T-cell (primary cell): ENCODE measurements at places on chromosomes 12 and 14.
A peak's percentile ranks its signal among the peaks of the same experiment; 100 is the strongest.

DNA sequence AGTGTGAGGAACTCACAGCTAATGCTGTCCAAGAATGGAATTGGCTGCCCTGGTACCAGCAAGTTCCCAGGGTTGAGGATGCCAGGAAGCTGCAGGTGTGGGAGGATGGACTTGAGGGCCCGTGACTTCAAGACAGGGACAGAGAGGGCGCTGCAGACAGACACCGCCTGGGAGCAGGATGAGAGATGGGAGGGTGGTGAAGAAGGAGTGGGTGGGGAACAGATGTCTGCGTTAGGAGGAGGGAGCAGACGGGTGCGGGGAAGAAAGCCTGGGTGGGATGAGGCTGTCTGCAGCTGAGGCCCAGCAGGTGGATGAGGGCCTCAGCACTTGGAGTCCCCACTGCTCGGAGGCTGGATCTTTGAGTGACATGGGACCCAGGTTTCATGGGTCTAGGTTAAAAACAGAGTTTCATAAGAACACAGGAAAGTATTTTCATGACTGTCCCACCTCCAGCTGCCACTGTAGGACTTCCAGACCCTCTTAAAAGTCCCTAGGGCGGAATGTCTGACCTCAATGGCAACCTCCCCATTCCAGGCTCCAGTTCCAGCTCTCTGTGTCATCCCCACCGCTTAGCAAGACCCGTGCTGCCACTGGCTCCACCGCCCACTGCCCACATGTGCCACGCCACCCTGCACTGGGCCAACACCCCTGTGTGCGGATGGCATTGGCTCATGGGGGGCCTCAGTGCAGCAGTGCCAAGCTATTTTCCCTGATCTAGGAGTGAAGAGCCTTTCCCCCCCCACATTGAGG lies 70.3 kb upstream of the SCN8A start:
- no peak for DNase-seq

DNA sequence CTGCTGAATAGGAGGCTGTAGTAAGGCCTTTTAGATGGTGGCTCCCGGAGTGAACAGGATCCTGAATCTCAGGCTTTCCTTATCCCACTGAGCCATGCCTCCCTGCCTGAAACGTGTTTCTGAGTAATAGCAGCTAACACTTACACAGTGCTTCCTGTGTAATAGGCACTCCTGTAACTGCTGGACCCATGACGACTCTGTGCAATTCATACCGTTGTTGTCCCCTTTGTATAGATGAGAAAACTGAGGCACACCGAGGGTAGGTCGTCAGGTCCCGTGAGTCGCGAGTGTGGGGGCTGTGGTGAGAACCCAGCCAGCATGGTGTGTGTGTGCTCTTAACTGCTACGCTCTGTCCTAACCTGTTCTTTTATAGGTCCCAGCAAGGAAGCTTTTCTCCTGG lies 193.6 kb downstream of the CACNA1C start:
- DNase-seq, result no peak

DNA sequence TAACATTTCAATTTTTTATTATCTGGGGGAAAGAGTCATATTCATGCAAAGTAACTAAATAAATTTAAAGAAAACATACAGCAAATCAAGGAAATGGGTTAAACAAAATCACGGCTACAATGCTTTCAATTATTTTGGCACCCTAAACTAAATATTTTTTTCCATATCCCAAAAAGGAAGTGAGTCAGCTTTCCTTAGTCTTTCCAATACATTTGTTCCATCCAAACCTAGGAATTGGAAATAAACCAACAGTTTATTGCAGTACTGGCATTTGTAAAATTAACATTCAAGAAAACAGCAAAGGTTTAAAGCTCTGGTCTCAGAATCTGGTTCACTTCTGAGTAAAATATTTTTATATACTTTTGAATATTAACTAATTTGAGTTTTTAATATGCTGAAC lies 89.2 kb downstream of the BCL2L14 start:
- DNase-seq, result no peak

GRCh38 chr12:130545475-130545874 lies 170.6 kb downstream of the RIMBP2 start:
- no peak for DNase-seq

DNA sequence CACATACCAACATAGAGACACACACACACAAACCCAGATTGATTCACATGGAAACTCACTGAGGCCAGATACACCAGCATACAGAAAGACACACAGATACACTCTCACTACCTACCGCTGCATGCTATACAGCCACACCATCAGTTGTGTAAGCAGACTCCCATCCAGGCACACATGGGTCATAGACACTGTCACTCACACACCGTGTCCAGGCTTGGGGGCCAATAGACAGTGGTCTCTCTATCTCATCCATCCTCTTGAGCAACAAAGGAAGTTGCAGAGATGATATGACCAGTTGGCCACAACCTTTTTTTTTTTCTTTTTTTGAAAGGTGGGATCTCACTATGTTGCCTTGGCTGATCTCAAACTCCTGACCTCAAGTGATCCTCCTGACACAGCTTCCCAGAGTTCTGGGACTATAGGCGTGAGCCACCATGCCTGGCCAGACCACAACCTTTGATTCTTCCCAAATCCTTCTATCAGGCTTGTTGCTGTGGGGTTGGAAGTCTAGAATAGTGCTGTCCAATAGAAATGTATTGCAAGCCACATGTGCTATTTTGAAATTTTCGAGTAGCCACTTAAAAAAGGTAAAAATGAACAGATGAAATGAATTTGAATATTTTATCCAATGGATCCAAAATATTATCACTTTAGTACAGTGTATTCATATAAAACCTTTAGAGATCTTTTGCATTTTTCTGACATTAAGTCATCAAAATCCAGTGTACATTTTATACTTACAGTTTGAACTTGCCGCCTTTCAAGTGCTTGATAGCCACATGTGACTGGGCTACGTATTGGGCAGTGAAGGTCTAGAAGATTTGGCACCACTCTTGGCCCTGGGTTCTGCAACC lies 7.4 kb downstream of the LRP1-AS start:
- no peak for DNase-seq

DNA sequence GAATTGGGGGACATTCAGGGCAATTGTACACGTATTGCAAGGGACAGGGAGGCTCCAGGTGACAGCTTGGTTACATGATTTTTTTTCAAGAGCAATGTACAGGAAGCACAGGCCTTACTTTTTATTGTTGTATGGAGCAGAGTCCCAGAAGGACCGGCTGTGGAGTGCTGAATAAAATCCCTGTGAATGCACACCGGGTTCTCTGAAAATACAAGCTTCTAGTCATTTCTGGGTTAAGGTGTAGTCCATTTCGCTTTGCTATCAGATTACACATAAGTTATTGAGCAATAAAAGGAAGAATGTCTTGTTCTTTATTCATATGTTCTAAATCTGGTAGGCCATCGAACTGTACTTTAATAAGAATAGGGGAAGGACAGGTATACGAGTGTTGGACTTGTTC lies 52.2 kb downstream of the PDE3A start:
- no peak for DNase-seq

DNA sequence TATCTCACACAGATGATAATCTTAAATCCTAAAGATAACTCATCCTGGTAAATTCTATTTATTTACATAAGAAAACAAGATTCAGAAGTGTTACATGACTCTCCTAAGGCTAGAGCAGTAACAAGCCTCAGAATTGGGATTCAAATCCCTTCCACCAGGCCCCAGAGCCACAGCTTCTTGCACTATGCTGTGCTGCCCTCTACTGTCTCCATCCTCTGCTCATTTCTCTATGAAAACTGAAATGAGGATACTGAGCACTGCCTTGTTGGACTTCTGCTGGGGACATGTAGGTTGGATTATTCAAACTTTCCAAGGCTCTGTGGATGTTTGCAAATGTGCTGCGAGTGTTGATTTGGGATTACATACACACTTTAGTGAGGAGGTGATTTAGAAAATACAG lies 23.5 kb upstream of the C12orf50 start:
- DNase-seq, result no peak

DNA sequence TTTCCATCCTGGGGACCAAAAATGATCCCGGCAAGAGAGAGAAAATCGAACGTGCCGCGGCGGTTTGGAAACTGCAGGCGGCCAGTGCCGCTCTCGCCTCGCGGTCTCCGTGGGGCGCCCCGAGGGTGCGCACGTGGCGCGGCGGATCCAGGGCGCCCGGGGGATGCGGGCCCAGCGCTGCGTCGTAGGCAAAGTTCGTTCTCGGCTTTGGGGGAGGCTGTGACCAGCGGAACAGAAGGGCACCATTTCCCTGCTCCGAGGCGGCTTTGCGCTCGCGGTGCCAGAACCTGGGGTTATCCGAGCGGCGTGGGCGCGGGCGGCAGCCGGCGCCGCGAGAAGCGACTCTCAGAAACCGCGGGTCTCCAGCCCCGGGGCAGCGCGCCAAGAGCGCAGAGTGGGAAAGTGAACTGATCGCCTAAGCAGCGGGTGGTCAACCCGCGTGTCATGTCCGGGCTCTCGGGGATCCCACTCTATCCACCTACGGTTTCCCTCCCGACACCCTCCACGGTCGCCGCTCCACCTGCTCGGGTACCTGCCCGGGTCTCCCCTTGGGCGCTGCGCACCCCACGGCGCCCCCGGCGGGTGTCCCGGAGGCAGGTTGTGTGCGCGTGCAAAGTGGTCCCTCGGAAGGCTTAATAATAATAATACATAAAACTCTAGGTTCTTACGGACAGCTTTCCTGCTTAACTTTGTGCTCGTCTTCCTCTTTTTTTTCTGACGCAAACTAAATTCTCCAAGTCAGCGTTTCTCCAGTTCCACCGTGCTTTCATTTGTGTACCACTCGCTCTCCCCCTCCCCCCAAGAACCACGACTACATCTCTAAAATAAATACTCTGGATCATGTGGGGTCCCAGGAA lies 1.2 kb downstream of the ESRRB start:
- no peak for DNase-seq

- no peak for DNase-seq
Measured at GRCh38 chr14:61705017-61705416, 9.7 kb downstream of the HIF1A start.

DNA sequence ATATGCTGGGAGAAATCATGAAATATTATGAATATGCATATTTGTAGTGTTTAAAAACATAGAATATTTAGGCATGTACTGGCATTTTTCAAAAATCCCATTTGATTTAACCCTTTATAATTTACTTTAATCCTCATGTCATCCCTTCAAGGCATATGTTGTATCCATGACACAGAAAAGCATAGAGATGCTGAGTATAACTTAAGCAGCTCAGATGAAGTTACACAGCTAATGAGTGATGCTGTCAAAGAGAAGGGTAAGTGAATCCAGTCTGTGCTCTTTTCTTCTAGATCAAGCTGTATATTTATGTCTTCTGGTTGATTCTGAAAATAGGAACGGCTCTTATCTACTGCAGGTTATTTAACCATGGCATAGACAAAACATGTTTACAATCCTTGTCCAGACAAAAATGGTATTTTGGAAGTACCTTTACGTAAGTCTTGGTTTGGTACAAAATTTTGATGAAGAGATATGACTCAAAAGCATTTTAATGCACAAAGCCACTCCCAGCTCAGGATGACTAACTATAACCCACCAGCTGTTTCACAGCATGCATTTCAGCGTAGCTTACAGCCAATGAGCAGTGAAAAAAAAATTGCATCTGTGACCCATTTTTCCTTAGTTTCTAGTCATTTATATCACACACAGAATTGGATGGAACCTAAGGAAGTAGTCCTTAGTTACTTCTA lies 201.7 kb downstream of the STXBP6 start:
- DNase-seq, result no peak

GRCh38 chr12:105574056-105574715 lies 243.7 kb downstream of the C12orf75 start:
- DNase-seq, result no peak

GRCh38 chr12:6603095-6603567 lies 4.0 kb downstream of the CHD4 start:
- peak; percentile 35 for DNase-seq

DNA sequence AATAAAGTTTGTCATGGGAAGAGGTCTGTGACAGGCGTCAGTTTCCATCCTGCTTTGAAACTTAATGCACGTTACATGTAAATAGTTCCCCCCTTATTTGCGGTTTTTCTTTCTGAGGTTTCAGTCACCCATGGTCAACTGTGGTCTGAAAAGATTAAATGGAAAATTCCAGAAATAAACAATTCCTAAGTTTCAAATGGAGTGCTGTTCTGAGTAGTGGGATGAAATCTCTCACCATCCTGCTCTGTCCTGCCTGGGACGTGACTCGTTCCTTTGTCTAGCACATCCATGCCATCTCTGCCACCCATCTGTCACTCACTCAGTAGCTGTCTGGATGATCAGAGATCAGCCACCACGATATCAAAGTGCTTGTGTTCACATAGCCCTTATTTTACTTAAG lies 51.3 kb upstream of the DICER1 start:
- DNase-seq, result no peak

DNA sequence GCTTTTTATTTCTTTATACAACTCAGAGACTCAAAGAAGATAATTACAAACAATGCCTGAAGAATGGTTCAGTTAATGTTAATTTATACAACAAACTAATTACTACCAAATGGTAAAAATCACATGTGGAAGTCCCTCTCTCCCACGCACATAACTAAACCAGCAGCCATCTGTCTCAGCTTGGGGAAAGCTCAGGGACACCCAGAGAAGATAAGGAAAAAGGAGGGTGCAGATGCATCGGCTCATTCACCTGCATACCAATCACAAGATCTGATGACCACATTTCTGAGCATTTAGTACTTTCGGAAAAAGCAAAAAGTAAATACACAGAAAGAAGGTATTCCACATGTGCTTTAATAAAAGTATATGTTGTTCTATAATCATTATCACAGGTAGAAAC lies 136.3 kb downstream of the SOX5 start:
- DNase-seq, result no peak

DNA sequence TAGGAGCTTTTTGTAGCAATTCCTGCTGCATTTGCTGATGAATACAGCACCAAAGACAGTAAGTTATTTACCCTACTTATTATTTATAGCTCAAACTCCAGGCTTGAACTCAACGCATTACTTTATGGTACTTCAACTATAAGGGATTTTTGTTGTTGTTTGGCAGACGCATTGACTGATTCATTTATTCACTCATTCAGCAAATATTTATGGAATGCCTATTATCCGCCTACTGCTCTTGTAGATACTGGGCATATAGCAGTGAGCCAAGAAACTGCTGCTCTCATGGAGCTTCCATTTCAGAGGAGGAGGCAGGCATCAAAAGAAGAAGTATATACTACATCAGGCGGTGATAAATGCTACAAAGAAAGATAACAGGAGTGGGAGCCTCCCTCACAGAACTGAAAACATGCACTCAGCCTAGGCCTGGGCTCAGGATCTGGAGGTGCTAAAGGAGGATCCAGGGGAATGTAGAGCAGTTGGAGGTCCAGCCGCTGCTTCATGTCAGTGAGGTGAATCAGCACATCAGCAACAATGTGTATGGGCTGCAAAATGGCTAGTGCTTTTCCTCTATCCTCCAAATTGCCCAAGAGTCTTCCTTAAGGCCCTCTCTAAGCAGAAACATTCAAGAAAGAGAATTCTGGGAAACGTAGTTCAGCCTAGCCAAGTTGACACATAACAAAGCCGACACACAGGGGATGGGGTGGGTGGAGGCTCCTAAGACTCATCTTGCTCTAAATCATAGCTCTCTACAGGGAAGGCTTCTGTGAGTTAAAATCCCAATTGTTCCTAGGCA lies 157.5 kb downstream of the NRXN3 start:
- no peak for DNase-seq

GRCh38 chr14:55316564-55316963 lies 45.3 kb downstream of the FBXO34 start:
- no peak for DNase-seq
